ENCODE measurements at places on chromosomes 13 and 19. TPM values are rescaled to one million over a fixed set of nuclear protein-coding genes. Genes with fewer than 3 reads are reported as not detected.

OR7D2 gene
- total RNA-seq: not detected

SOX1 gene
- total RNA-seq: not detected

GRIN3B gene
- total RNA-seq: not detected

SELENOV gene
- total RNA-seq: not detected

ICAM5 gene
- total RNA-seq: 0.93 TPM

VSTM2B gene
- total RNA-seq: not detected

CD177 gene
- 0.15 TPM for total RNA-seq

TNNT1 gene
- total RNA-seq: 25.3 TPM

OR7C1 gene
- total RNA-seq: not detected

SIGLEC8 gene
- total RNA-seq: not detected

JAK3 gene
- total RNA-seq: 1.6 TPM

CATSPERD gene
- not detected for total RNA-seq

NOVA2 gene
- 3.9 TPM for total RNA-seq

CCDC70 gene
- total RNA-seq: not detected

PCDH8 gene
- not detected for total RNA-seq

ZNF160 gene
- 17.5 TPM for total RNA-seq

ALOX5AP gene
- total RNA-seq: 7.9 TPM

THSD8 gene
- 2.2 TPM for total RNA-seq

CGB3 gene
- not detected for total RNA-seq

ADAMTS10 gene
- total RNA-seq: 29.3 TPM

IZUMO4 gene
- 2.2 TPM for total RNA-seq

ELOF1 gene
- total RNA-seq: 43.8 TPM

VSTM1 gene
- not detected for total RNA-seq

ZNF583 gene
- 8.6 TPM for total RNA-seq

KLK14 gene
- not detected for total RNA-seq

NALCN gene
- 15.2 TPM for total RNA-seq

FCER2 gene
- total RNA-seq: not detected

ATP4A gene
- not detected for total RNA-seq

KBTBD7 gene
- 8.4 TPM for total RNA-seq

SLC1A6 gene
- total RNA-seq: not detected

EVI5L gene
- total RNA-seq: 17.7 TPM

CYP4F2 gene
- total RNA-seq: not detected

SELENOW gene
- 1,000 TPM for total RNA-seq

KCNRG gene
- 0.45 TPM for total RNA-seq

SLC35E1 gene
- 26.6 TPM for total RNA-seq

RUBCNL gene
- 1.0 TPM for total RNA-seq

C2CD4C gene
- 0.62 TPM for total RNA-seq

CASP14 gene
- total RNA-seq: not detected

B3GNT3 gene
- total RNA-seq: not detected

Measured in right cardiac atrium (tissue), 5 donors.